ENCODE measurements at places on chromosomes 11 and 22. TPM values are rescaled to one million over a fixed set of nuclear protein-coding genes. Genes with fewer than 3 reads are reported as not detected.

Gene SNX15
- total RNA-seq, result 36.9 TPM

- DNase-seq, result no peak
- H3K4me3 ChIP-seq, result no peak overlapping the region
- H3K27me3 ChIP-seq, result no peaks in the 10 kb centered on the region
- H3K4me1 ChIP-seq, result peaks cover 10% of the 10 kb centered on the region
Measured at GRCh38 chr22:20488946-20489345, 6.6 kb downstream of the KLHL22 start.

Gene OR4C11
- total RNA-seq, result not detected

Gene DNHD1
- 1.8 TPM for total RNA-seq

DNA sequence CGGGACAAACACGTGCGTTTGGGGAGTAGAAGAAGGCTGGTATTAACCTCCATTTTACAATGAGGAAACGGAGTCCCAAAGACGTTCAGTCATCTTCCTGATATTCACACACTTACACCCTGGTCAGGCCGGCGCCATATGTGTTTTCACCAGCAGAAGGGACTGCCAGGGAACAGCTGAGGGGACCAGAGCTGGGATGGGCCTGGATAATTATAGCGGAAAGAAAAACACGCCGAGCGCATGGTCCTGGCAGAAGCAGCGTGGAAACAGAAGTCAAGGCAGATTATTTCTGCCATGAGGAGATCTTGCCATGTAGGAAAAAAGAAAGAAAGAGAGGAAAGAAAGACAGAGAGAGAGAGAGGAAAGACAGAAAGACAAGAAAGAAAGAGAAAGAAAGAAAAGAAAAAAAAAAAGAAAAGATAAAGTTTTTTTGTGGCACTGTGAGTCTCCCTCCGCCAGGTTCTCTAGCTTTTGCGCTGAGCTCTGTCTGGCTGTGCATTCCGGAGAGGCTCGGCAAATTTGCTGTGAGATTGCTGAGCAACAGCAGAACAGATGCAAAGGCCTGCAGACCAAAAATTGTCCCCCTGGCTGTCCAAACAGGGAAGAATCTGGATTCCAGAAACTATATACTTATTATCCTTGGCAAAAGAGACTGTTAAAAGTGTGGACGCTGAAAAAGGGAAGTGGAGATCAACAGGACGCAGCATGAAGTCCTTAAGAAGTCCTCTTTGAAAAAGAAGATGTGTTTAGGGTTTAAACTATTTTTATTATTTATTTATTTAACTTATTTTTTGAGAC lies 1.3 kb upstream of the UCP2 start:
- no peak for DNase-seq
- peak overlapping the region; percentile 67 for H3K27ac ChIP-seq
- H3K36me3 ChIP-seq, result no peaks in the 10 kb centered on the region
- peak overlapping the region; percentile 53 for H3K4me3 ChIP-seq
- no peaks in the 10 kb centered on the region for H3K27me3 ChIP-seq
- H3K4me1 ChIP-seq, result peaks cover 12% of the 10 kb centered on the region

DNA sequence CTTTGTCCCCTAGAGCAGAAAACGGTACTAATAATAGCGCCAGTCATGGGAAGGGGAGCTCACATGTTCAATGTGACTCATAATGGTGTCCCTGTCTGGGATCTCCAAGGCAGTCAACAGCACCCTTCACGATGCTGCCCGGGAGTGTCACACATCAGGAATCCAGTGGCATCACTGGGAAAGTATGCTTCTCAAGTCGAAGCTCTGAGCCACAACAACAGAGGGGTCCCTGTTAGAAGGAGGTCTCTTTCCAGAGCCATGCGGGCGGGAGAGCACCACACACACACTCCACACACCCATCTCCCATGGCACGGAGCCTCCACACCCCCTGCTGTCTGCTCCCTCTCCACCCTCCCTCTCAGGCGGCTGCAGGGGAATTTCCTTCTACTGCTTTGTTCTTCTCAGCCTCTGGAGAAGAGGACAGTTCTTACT lies 119.7 kb downstream of the ETS1 start:
- H3K27me3 ChIP-seq, result no peaks in the 10 kb centered on the region
- no peak overlapping the region for H3K4me3 ChIP-seq
- peak overlapping the region; percentile 93 for H3K27ac ChIP-seq
- peak; percentile 95 for DNase-seq
- peaks cover 80% of the 10 kb centered on the region for H3K36me3 ChIP-seq

GRCh38 chr11:96204721-96205459 lies 138.1 kb downstream of the MAML2 start:
- no peaks in the 10 kb centered on the region for H3K36me3 ChIP-seq
- H3K4me3 ChIP-seq, result no peak overlapping the region
- H3K27ac ChIP-seq, result no peak overlapping the region

Gene OR52K2
- not detected for total RNA-seq

Gene HINFP
- total RNA-seq, result 6.7 TPM

Gene CSNK2A3
- total RNA-seq, result 0.53 TPM

DNA sequence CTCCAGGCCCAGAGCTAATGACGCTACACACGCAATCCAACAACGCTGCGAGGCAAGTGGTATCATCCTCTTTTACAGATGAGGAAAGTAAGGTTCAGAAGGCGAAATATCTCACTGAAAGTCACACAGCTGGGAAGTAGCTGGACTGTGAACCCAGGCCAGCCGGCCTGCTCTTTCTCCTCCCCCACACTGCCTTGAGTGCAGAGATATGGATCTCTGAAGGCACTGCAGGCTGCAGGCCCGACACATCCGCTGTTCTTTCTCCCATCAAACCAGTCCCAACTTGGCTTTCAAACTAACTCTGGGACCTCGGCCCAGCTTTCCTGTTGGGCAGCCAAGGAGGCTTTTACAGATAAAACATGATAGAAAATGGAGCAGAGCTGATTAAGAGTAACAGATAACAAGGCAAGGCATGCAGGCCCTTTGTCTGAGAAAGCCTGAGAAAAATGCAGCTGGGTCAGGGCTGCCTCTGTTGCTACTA lies 64.0 kb upstream of the PTPRJ start:
- DNase-seq, result no peak
- H3K4me1 ChIP-seq, result peaks cover 42% of the 10 kb centered on the region
- H3K27me3 ChIP-seq, result no peaks in the 10 kb centered on the region

Gene CASP1
- 4.1 TPM for total RNA-seq

DNA sequence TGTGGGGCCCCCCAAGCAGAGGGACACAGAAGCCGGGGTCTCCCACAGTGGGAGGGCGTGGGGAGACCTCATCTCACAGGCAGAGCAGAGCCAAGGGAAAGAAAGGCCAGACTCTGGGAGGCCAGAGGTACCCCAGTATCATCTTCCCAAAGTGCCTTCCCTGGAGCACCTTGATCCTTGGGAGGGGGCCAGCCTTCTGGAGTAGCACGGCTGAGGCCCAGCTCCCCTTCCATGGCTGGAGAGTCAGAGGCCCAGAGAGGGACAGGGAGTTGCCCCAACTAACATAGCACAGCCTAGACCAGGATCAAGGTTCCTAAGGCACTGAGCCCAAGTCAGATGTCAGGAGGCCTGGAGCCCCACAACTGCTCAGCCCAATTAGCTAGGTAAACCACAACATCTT lies 50.6 kb downstream of the ELFN2 start:
- no peaks in the 10 kb centered on the region for H3K4me1 ChIP-seq
- H3K4me3 ChIP-seq, result no peak overlapping the region
- H3K27me3 ChIP-seq, result peaks cover 65% of the 10 kb centered on the region
- H3K36me3 ChIP-seq, result no peaks in the 10 kb centered on the region
- no peak for DNase-seq

DNA sequence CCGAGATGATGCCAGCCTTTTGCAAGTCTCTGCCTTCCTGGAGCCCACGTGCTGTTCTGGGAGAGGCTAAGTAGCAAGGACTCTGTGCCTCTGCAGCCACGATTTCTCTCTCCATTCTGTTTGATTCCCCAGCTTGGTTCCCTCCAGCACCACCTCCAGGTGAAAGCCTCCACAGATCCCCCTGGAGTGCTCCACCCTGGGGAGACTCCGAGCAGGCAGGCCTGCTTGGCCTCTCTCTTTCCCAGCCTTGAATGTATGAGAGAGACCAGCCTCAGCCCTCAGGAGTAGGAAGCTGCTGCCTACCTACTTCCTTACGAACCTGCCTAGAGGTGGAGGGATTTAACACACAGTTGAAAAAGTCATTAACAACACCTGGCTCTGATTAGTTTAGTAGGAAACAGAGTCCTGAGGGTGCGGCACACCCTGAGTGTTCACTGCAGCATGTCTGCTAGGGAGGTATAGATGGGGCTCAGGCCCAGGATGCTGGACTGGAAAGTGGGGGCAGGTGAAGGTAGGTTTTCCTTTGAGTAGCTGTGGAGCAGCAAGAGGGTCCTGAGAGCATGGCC lies 22.5 kb downstream of the TMPRSS5 start:
- H3K4me1 ChIP-seq, result peaks cover 42% of the 10 kb centered on the region
- no peaks in the 10 kb centered on the region for H3K27me3 ChIP-seq
- no peak overlapping the region for H3K4me3 ChIP-seq
- DNase-seq, result no peak
- H3K36me3 ChIP-seq, result no peaks in the 10 kb centered on the region

Gene APBB1
- total RNA-seq, result 12.0 TPM
